ENCODE measurements at places on chromosomes 1 and 21.

DNA sequence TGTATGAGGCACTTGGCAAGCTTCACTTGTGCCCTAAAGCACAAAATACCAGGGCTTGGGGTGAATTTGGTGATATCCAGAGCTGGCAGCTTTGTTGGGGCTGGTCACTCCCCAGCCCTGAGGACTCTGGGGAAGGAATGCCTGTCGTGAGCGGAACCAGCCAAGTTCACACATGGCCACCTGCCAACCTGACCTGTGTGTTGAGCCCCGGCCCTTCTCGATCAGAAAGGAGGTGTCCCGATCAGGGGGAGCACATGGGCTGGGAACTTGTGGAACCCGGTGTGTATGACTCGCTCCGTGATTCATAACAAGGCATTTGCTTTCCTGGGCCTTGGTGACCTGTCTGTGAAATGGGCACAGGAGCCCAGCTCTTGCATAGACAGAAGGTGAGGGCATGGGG, 43.1 kb downstream of the AGPAT3 start:
- DNase-seq, result no peak

DNA sequence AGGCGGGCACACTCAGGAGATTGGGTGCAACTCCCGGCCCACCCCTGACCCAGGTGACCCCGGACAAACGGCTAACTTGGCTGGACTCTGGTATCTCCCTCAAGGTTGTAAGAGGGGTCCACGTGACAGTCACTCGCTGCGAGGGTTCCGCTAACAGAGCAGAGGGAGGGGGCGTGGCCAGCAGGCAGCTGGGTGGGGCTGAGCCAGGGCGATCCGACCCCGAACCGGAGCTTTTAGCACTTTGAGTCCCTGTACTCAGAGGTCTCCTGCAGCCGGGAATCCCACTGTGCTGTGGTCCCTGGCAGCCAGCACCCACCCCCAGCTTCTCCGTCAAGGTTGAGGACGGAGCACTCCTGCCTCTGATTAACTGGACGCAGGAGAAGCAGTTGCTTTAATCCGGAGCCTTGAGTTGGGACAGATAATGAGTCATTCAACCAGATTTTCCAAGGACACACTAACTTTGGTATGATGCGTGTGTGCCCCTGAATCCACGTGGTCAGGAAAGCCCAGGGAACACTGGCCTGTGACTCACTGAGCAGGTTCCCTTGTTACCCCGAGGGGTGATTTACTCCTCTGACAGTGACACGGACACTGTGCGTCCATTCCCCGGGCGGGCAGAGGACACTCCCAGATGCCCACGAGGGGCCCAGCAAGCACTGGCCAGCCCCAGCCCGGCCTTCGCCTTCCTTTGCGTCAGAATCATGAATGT, 16.8 kb downstream of the TRPM2 start:
- peak; percentile 40 for DNase-seq

DNA sequence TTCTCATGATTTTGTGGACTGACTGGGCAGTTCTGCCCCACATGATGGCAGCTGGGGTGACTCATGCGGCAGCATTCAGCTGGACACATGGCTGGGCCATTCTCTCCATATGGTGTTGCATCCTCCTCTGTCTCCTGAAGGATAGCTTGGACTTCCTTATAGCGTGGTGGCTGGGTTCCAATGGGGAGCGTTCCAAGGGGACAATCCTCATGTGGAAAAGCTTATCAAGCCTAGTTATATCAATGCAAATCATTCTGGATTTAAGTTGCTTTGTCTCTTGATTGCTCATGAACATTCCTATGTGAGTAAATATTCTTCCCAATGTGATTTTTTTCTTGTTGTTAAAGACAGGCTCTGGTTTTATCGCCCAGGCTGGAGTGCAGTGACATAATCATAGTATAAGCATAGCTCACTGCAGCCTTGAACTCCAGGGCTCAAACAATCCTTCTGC, 13.2 kb upstream of the SLC2A1 start:
- DNase-seq, result no peak

DNA sequence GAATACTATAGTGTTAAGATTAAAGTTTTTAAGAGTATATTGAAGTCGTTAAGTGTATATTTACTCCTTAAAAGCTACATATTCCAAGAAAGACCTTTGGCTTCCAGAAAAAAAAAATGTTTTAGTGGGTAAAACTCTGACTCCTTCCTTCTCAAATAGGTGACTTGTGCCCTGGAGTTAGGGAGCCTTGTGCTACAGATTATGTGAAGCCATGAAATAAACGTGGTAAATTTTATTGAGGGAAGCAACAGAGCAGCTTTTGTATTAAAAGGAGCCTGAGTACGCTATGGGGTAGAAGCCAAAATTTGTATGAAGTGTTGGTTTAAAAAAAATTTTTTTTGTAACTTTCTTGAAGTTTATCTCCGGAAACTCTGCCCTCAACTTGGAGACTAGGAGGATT, 994 bp downstream of the RO60 start:
- no peak for DNase-seq

DNA sequence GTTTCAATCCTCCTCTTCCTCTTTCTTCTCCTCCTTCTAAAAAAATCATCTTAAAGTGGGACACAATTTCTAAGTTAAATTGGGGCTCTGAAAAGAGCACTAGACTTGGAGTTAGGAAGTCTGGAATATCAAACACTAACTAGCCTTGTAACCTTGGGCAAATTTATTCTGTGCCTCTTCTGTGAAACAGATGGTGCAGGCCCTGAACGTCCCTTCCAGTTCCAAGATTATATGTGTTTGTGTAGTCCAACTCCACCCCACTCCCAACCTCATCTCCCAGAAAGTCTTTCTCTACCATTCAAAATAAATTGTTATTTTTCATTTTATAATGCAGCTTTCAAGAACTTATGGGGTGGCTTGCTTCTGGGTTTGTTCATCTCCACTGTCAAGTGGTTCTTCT, 630.0 kb downstream of the LMO4 start:
- no peak for DNase-seq

GRCh38 chr1:66356605-66357004, 177.3 kb upstream of the SGIP1 start:
- DNase-seq, result no peak

DNA sequence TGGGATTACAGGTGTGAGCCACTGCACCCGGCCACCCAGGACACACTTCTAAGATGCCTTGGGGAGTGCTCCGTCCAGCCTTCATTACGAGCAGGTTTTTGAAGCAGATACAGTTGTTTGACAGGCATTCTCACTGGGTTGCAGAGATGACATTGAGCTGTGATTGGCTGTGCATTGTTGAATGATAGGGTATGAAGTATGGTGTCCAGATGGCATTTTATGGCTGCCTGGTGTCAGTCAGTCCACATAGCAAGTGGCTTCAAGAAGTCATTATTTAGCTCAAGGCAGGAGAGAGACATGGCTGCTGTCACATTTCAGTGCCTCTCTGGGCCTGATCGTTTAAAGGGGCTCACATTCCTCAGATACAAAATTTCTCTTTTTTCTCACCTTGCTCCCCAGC, 14.8 kb upstream of the PADI2 start:
- DNase-seq, result no peak

All from nucleus accumbens (tissue), 56 donors.